ENCODE measurements at places on chromosomes 2 and 18.

DNA sequence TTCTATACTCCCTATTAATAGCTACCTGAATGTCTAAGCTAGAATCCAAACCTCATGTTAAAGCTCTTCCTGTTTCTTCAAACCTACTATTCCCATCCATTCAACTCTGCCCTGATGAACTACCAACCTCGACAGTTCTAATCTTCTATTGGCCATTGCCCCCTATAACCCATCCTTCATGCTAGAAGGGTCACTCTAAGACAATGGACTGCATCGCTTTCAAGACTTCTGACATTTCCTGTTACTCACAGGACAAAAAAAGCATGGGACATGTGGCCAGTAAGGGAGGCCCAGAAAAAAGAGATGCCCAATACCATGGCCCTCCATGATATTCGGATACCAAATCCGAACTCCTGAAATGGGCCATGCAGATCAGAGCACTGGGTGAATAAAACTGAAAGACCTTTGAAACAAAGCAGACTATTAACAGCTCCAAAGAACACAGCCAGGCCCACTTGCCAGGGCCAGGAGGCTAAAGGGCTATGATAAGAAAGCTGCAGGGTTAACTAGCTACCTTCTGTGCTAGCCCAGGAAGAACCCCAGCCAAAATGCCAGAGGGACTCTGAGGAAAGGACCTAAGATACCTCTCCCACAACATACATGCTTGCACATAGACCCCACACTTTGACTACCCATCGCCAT is 4.5 kb downstream of the B4GALT6 start:
- DNase-seq = no peak

DNA sequence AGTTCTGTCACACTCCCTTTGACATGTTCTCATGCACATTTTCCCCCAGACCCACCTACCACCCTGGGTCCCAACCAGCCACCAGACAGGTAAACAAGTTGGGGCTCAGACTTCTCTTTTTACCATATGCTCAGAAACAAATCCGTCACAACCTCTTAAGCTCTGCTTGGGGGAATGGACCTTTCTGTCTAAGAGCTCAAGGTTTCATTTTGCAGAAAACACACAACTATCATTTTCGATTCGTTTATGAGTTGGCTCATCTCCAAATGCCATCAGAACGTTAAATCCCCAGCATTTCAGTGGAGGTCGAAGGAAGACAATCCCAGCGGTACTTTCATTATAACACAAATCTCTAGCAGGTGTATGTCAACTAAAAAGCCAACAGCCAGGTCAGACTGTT is 30.6 kb upstream of the NCK2 start:
- DNase-seq = no peak

DNA sequence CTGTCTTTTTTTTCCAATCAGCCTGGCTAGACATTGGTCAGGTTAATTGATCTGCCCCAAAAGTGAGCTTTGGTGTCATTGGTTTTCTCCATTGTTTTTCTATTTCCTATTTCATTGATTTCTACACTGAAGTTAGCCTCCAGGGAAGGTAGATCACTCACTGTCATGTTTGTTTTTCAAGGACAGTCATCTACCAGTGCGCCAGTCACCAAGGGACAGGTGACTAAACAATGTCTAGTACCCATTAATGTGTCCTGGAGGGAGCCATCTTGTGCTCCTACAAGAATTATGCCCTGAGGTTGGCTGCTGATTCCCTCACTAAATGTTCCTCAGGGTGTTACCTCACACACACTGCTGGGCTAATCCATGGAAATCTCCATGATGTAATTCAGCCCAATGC is 17.6 kb upstream of the USP40 start:
- no peak for DNase-seq

GRCh38 chr2:1656326-1656960 is 87.9 kb downstream of the PXDN start:
- DNase-seq = no peak

- DNase-seq = no peak
Measured at GRCh38 chr18:10414293-10414842, 40.1 kb upstream of the APCDD1 start.

DNA sequence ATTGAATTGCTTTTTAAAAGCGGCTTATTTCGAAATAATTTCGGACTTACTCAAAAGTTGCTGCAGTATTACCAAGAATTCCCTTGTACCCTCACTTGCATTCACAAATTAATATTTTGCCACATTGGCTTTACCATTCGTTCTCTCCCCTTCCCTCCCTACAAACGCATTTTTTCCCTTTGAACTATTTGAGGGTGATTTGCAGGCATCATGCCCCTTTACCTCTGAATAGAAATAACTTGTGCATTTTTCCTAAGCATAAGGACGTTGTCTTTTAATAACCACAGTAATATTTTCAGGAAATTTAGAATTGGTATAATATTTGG is 608 bp downstream of the CCDC138 start:
- no peak for DNase-seq

GRCh38 chr2:123614596-123614995 is 410.5 kb upstream of the CNTNAP5 start:
- no peak for DNase-seq

DNA sequence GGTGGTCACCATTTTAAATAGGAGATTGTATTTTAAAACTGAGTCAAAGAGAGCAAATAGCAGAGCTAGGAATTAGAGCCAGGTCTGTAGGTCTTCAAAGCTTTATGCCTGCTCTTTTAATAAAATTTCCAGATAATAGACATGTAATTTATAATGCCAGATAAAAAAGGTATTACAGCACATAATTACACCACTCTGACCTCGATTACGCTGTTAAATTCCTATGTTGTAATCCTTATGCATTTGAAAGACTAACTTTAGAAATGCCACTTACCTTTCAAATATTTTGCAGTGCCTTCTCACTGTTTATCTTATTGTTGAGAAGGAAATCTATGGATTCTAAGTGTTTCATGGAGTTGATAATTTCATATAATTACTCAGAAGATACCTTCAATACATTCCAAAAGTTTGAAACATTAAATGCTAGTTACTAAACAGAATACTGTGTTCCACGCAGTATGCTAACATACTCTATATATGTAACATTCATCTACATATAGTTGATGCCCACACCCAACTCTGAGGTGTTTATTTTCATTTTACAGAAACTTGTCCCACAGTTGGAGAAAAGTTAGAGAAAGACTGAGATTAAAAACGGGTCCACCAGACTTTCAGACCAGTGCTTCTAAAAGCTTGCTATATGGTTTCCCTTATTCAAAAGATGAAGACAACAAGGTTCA is 120.0 kb downstream of the OSBPL1A start:
- no peak for DNase-seq

DNA sequence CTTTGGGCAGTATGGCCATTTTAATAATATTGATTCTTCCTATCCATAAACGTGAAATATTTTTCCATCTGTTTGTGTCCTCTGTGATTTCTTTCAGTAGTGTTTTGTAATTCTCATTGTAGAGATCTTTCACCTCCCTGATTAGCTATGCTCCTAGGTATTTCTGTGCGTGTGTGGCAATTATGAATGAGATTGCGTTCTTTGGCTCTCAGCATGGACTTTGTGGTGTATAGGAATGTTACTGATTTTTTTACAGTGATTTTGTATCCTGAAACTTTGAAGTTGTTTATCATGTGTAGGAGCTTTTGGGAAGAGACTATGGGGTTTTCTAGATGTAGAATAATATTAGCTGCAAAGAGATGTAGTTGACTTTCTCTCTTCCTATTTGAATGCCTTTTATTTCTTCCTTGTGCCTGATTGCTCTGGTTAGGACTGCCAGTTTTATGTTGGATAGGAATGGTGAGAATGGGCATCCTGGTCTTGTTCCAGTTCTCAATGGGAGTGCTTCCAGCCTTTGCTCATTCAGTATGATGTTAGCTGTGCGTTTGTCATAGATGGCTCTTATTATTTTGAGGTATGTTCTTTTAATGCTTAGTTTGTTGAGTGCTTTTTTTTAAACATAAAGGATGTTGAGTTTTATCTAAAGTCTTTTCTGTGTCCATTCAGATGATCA is 27.0 kb upstream of the THUMPD2 start:
- DNase-seq = no peak

- no peak for DNase-seq
Measured at GRCh38 chr2:210188755-210189154, 17.5 kb upstream of the KANSL1L start.

- no peak for DNase-seq
Measured at GRCh38 chr2:195824478-195824877, 167.5 kb downstream of the SLC39A10 start.

DNA sequence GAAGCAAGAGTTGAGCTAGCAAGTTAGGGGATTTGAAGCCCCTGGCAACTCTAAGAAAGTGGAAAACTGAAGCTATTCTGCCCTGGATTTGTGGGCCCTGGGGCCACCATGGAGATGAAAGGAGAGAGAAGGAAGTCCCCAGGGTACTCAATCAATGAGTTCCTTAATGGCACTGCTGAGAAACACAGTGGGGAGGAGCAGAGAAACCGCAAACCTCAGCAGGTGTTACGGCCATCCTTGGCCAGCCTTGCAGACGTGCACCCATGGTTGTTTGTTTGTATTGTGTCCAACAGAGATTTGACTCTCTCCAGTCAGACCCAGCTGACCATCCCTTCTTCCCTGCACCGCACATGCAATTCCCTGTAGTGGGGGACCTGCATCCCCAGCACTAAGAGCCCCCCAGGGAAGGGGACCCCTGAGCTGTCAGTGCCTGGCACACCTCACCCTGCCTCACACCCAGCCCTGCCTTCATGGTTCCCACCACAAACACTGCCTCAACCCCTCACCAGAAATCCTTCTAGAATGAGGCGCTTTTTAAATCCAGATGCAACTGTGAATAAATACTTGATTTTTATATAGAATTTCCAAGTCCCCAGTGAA is 255.3 kb downstream of the SH3BP4 start:
- DNase-seq = no peak

GRCh38 chr2:64938607-64939285 is 50.5 kb upstream of the SLC1A4 start:
- no peak for DNase-seq

DNA sequence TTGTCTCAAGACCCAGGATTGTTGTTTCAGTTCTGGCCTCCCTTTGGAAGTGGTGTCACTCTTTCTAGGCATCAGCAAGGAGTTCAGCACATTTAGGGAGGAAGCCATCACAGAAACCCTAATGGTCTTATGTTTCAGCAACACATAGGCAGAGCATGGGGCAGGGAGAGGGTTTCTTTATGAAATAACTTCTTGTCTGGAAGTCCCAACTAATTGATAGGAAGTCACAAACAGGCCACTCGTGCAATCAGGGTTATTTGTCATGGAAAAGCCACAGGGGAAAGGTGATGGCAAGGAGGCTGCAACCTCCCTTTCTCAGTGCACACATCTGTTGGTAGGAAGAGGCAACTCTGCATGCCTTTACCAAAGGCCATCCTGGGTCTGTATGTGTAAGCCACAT is 103.0 kb downstream of the BCL11A start:
- no peak for DNase-seq

GRCh38 chr2:144152817-144153271 is 367.1 kb downstream of the ZEB2 start:
- peak; percentile 5 for DNase-seq

GRCh38 chr2:168970711-168971233 is 60.4 kb downstream of the ABCB11 start:
- DNase-seq = no peak

DNA sequence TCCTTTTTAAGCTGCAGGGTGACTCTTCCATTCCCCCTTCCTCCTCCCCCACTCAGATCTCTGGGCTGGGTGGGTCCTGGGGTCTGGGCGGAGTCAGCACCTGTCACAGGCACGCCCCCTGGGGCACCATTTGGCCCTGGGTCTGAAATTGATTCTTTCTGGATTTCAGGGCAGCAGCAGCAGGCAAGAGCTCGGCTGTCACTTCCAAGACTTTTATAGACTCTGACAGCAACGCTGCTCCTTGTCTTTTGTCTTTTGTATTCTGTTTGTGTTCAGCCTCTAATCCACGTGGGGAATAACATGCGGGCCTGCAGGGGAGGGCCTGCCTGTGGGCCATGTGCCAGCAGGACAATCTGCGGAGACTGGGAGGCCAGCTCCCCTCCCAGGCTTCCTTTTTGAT is 3.9 kb downstream of the BOD1L2 start:
- no peak for DNase-seq

GRCh38 chr2:217977840-217978535 is 24.8 kb downstream of the TNS1 start:
- no peak for DNase-seq

- DNase-seq = no peak
Measured at GRCh38 chr2:214169736-214170135, 241.1 kb upstream of the VWC2L start.

DNA sequence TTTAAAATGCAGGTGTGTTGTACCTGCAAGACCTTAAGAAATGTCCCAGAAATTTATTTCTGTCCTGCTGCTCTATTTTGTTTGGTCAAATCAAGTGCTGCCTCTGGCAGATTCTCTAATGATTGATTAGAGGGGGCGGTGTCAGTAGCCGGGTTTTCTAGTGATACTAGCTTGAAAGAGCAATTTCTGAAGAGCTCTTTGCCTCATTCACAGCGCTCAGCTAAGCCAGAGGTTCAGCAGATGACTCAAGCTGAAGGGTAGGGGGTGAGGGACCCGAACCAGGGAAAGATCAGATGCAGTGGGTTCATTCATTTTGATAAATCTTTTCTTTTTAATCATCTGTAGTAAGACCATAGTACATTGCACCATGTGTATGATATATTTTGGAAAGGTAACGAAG is 15.0 kb downstream of the ZBTB7C start:
- DNase-seq = no peak

- DNase-seq = no peak
Measured at GRCh38 chr2:74764429-74765272, 69.3 kb upstream of the HK2 start.

GRCh38 chr2:21559351-21559750 is 435.6 kb downstream of the TDRD15 start:
- no peak for DNase-seq

DNA sequence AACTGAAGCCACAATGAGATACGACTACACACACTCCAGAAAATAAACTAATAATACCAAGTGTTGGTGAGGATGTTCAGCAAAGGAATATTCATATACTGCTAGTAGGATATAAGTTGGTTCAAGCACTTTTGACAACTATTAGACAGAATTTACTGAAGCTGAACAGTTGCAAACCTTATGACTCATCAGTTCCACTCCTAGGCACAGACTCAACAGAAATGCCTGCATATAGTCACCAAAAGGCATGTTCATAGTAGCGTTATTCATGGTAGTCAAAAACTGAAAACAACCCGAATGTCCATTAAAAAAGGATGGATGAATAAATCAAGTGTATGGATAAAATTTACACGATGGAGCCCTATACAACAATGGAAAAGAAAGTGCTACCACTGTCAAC is 232.0 kb downstream of the ANAPC1 start:
- DNase-seq = no peak

DNA sequence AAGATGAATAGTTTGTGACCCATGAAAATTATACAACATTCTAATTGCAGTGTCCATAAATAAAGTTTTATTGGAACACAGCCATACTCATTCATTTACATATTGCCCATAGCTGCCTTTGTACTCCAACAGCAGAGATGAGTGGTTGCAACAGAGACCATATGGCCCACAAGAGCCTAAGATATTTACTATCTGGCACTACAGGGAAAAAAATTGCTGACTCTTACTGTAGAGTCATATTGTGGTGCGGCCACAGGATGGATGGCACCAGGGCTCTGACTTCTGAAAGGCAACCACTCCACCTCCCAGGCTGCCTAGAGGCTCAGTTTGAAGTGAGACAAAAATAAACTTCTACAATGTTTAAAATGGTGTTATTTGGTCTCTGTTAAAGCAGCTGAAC is 404.0 kb upstream of the ATP5MC3 start:
- DNase-seq = no peak
